ENCODE measurements at places on chromosomes 16 and 17.
A peak's percentile ranks its signal among the peaks of the same experiment; 100 is the strongest.

GRCh38 chr17:66255112-66255511 lies 25.9 kb upstream of the APOH start:
- no peak for DNase-seq

GRCh38 chr16:10990378-10990777 lies 46.0 kb downstream of the CLEC16A start:
- no peak for DNase-seq

GRCh38 chr17:29008591-29008990 lies 2.8 kb upstream of the SEZ6 start:
- DNase-seq, result no peak

GRCh38 chr16:50521246-50521900 lies 26.8 kb upstream of the NKD1 start:
- DNase-seq, result no peak

- DNase-seq, result no peak
Observed at GRCh38 chr17:19242323-19242722, 5.2 kb downstream of the EPN2 start.

DNA sequence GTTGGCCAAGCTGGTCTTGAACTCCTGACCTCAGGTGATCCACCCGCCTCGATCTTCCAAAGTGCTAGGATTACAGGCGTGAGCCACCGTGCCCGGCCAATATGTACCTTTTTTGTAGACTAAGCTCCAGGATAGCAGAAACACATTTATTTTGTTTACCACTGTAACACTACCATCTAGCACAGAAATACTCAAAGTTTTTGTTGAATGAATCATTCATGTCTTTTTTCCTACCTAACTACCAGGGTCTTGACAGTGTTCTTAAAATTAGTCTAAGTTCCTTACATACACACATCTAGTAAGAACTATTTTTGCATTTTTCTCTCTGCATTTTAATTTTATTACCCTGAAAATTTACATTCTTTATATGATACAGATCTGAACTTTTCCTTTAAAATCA lies 44.4 kb downstream of the AKAP10 start:
- DNase-seq, result no peak

- DNase-seq, result no peak
Observed at GRCh38 chr17:78396441-78397337, 18.2 kb downstream of the PGS1 start.

DNA sequence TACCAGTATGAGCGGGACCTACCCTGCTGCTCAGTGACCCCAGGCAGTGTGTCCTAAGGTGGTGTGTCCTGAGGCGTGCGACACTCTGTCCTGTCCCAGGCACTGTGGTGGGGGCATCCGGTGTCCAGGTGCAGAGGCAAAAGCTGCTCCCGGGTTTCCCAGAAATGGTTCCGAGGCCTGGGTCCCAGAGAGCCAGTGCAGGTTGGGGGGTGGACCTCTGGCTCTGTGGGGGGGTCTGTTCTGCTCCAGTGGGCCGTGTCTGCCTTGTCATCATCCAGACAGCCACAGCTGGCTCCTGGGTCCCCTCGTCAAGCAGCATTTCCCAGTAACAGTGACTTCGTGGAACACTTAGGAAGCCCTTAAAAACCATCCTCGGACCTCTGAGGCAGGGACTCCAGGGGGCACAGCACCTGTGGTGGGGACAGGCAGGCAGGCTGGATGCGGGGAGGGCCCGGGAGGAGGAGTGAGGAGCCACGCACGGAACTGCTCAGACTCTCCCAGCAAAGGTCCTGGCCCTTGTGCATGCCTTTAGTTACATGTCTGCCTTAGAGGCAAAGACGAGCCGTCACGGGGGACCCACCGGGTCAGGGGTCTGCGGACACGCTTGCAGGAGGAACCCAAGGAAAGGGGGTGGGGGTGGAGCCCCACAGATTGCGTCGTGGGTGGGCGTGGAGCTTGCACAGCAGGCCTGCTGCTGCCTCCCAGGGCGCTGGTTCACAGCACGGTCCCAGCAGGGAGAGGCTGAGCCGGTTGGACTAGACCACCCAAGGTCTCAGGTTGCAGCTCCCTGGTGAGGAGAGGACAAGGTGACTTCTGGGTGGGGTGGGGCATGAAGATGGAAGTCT lies 5.6 kb downstream of the SLC16A3 start:
- no peak for DNase-seq

DNA sequence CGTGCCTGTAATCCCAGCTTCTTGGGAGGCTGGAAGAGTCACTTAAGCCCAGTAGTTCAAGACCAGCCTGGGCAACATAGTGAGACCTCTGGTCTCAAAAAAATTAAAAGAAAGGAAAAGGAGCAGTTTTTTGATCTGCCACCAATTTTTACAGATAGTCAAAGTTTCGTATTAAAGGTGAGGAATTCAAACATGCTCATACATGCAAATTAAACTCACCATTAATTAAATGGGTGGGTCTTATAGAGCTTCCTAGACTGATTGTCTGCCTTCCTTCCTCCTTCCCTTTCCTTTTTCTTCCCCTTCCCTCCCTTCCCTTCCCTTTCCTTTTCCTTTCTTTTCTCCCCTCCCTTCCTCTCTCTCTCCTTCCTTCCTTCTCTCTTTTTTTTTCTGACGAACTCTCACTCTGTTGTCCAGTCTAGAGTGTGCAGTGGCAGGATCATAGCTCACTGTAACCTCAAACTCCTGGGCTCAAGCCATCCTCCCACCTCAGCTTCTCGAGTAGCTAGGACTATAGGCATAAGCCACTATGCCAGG lies 36.4 kb upstream of the VPS4A start:
- no peak for DNase-seq

GRCh38 chr16:81537721-81538561 lies 93.3 kb downstream of the CMIP start:
- DNase-seq, result no peak

GRCh38 chr17:50824429-50824828 lies 11.0 kb upstream of the WFIKKN2 start:
- no peak for DNase-seq

DNA sequence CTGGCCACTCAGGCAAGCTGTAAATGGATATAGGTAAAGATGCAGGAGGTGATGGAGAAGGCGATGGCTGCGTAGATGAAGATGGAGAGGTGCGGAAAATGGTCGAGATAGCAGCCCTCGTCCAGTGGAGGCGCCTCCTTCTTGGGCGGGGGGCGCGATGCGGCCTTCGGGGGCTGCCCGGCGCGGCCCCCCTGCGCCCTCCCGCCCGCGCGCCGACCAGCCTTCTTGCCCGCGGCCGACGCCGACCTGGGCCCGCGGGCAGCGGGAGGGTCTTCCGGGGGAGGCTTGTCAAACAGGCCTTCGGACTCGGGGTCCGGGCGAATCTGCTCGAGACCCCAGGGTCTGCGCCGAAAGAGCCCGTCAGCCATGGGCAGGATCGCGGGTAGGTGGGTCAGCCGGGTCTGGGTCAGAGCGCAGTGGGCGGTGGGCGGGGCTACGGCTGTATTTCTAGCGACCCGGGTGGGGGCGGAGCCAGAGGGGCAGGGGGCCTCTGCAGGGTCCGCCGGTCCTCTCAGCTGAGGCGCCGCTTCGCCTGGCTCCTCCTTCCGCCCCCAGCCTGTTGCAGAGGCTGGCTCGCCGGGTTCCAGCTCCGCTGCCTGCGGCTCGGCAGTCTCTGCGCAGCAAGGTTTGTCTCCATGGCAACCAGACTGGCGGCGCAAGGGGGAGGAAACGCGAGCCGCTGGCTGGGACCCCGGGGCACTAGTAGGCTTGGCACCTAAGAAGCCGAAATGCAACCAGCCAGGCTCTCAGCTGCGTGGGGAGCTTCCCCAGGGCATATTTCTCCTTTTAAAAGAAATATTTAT lies 14.4 kb downstream of the MIS12 start:
- DNase-seq, result peak; percentile 41

GRCh38 chr16:84597931-84598351 lies 19.9 kb downstream of the COTL1 start:
- no peak for DNase-seq

DNA sequence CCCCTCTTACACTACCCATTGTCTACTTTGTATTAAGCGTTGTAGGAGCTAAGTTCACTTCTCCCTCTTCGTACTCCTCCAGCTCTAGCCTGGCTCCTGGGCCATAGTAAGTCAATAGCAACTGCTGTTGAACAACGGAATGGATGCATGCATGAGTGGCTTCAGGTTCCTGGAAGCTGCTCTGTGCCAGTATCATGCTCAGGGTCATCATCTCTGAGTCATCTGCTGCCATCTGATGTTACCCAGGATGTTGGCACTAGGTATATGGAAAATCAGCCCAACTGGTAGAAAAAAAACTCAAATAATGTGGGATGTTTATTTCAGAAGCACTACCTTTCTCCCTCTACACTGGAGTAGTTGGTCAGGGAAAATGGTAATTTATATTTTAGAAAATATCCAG lies 536.8 kb downstream of the NPIPA7 start:
- DNase-seq, result no peak

DNA sequence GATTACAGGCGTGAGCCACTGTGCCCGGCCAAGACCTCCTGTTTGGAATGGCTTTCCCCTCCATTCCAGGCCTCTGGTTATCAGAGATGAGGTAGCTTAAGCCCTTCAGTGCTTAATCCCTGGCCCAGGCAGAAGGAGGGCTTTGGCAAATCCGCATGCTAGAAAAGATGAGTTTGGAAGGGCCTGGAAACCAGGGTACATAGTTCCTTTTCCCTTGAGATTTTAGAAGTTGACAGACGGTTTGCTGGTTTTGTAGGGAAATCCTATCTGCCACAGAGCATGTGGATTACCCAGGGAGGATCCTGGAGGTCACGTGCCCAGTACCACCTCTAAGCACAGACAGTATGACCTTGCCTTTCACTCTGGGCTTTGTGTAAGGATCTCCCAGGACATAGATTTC lies 114.7 kb upstream of the CACNG3 start:
- no peak for DNase-seq

GRCh38 chr16:50354629-50355456 lies 13.9 kb downstream of the BRD7 start:
- DNase-seq, result no peak

DNA sequence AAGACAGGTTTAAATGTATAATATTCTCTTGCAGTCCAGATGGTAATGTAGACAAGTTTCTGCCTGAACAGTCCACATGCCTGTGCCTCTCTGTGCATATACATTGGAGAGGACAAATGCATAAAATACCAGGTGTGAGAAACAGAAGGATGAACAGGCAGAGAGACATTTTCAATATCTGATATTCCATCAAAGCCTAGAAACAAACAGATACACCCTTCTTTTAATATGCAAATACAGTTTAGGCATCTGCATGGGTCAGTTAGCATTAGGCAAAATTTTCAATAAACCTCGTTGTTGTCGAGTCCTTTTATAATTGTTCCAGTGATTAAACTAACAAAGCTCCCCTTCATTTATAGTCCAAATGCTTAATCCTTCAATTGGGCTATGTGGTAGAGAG lies 897 bp downstream of the OMG start:
- peak; percentile 6 for DNase-seq

DNA sequence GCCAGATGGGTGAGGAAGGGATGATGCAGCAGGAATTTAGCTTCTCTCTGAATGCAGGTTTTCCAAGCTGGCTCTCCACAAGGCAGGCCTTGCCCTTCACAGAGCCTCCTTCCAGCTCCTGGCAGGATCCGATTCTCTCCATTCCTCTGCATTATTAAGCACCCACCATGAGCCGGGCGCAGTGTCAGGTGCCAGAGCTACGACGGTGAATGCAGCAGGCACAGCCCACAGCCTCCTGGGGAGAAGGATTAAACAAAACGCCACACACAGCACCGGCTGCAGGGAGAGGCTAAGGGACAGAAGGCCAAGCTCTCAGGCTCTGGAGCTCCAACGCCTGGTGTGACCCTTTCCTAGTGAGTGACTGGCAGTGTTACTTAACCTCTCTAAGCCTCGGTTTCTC lies 7.1 kb upstream of the MT2A start:
- no peak for DNase-seq

- no peak for DNase-seq
Observed at GRCh38 chr16:83365166-83365565, 442.6 kb upstream of the HSBP1 start.

DNA sequence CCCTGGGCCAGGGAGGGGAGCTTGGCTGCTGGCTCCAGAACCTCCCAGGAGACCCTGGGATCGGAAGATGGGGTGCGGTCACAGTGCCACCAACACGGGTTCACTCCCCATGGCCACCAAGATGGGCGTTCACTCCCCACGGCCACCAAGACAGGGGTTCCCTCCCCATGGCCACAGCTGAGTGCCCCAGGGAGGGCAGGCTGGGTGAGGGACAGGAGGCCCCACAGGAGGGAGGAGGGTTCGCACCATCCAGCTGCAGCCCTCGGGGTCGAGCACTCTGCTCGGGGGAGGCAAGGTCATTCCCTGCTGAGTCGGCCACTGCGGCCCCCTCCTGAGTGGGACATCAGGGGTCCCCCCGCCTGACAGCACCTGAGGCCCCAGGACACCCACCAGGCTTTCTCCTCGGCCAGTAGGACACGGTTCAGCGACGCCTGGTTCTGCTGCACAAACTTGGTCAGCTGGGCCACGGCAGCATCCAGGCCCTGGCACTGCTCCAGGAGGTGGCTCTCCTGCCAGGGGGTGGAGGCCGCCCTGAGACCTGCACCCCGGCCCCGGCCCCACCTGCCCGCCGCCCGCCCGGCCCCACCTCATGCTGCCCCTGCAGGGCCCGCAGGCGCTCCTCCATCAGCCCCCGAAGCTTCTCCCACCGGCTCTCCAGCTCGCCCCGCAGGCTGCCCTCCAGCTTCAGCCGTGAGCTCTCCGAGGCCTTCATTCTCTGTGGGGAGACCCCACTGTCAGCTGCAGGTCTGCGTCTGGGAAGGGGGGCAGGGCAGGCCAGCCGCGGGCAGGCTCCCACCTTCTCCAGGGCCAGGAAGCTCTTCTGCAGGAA lies 5.9 kb downstream of the CCDC154 start:
- no peak for DNase-seq

DNA sequence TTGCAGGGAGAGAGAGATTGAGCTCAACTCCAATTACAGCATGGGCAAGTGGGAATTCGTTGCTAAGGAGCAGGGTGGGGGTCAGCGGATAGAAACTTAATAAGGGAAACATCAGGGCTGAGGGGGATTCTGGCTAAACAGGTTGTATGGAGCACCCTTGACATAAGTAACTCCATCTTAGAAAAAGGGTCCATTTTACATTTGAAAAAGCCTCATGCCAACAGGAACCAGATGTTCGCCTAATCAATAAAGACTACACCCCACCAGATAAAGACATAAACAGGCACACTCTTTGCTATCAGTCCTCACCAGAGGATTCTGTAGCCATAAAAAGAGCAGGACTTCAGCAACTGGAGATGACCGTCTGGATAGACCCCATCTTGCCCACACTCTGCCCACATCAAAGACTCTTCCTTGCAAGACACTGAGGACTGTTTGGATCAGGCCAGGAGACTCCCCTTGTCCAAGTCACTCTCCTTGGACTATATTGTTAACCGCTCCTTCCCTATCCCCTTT lies 1.6 kb upstream of the LRRC75A start:
- DNase-seq, result no peak

DNA sequence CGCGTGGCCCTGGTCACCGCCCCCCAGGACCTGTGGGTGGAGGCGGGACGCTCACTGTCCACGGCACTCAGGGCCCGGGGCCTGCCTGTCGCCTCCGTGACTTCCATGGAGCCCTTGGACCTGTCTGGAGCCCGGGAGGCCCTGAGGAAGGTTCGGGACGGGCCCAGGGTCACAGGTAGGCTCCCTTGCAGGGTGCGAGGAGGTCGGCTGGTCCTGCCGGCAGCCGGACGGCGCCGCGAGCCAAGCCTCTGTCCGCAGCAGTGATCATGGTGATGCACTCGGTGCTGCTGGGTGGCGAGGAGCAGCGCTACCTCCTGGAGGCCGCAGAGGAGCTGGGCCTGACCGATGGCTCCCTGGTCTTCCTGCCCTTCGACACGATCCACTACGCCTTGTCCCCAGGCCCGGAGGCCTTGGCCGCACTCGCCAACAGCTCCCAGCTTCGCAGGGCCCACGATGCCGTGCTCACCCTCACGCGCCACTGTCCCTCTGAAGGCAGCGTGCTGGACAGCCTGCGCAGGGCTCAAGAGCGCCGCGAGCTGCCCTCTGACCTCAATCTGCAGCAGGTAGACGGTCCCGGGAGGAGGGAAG lies 1.3 kb downstream of the GUCY2D start:
- no peak for DNase-seq
